ENCODE measurements at places on chromosomes 11 and 22.

DNA sequence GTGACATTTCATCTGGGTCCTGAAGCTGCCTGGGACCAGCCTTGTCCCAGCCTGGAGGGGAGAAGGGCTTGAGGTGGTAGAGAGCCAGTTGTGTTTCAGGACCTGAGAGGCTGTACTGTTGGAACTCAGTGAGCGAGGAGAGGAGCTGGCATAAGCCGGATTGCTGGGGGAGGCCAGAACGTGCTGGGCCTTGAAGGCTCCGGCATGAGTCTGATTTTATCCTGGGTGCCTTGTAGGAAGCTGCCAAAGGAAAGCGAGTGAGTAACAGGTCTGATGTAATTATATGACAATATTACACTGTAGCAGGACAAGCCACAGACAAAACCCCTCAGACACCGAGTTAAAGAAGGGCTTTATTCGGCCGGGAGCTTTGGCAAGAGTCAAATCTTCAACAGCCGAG is 17.2 kb downstream of the AP2A2 start:
- no peak for DNase-seq

DNA sequence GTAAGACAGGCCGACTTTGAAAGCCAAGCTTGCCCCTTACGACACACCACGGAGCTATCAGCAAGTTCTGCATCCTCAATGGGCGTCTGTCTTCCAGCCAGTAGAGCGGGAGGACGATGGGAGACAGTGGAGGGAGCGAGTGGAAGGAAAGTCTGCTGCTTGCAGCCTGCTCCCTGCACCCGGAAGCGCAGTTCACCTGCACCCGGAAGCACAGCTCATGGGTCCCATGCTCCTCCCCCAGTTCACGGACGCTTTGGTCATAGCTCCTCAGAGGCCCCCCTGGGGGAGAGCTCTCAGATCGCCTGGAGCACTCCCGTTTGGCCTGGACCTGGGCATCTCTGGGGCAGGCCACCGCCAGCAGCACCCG is 51.3 kb downstream of the FBLN1 start:
- no peak for DNase-seq

- DNase-seq: peak; percentile 80
Measured at GRCh38 chr22:38214302-38215056, 12.7 kb downstream of the MAFF start.

GRCh38 chr11:32388871-32389770 is 46.2 kb downstream of the WT1 start:
- DNase-seq: no peak

GRCh38 chr11:22433094-22433455 is 94.9 kb downstream of the SLC17A6 start:
- DNase-seq: no peak

- no peak for DNase-seq
Measured at GRCh38 chr11:130847517-130847916, 68.8 kb downstream of the SNX19 start.

DNA sequence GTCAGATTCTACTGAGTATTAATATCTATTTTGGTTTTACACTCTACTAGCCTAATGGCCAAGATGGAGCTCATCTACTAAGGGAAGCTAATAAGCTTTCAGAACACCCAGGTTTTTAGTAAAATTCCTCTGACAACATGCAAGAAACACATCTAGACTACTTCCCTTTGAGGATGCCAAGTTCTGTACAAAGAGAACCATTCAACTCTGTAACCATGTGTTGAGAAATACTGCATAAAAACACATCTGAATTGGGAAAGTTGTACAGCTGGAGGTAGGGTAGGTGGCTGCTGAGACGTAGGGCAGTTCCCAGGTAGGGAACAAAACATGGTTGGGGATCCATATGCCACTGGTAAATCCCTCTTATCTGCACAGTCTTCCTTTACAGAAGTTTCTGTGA is 66.2 kb downstream of the SC5D start:
- no peak for DNase-seq

DNA sequence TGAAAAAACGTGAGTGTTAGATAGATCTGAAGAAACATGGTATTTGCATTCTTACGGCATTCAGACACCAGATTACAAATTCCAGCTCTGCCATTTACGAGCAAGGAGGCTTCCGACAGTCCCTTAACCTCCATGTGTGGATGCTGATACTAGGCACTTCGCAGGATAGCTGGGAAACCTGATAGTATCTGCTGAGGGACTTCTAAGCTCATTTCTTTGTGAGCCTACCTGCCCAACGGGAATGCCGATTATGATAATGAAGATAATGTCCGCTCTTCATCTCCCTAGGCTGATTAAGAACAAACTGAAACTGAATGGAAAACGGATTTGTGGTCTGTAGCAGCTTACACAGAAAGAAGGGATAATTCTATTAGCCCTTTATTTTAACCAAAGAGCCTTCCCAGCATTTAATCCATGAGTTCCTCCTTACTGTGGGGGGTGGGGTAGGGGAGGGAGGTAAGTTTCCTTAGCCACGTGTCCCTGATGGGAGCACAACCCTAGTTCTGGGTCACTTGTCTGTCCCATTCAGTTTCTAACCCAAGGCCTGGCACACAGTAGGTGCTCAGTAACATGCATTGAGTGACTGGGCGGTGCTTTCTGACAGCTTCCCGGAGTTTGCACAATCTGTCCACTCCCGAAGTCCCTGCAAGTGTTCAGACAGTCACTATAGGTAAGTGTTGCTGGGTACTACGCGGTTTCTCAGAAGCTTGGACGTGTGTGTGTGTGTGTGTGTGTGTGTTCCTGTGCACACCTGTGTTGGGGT is 39.2 kb downstream of the CD6 start:
- no peak for DNase-seq

DNA sequence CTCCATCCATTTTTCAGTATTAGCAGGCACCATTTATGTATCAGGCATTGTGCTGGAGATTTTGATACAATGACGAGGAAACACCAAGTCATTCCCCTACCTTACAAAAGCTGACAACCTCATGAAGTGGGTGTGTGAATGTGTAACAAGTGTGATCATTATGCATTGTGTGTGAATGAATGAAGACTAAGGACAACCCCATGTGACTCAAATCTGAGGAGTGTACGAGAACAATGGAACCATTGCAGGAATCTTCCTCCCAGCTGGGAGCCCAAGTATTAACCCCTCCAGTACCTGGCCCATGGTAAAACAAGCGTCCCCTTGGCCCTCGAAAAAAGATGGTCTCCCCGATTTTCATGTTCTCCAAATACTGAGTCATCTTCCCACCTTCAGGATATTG is 4.4 kb downstream of the CYB5R2 start:
- DNase-seq: no peak

- DNase-seq: no peak
Measured at GRCh38 chr11:110472858-110473257, 43.1 kb downstream of the FDX1 start.

- no peak for DNase-seq
Measured at GRCh38 chr22:46105494-46106278, 44.6 kb upstream of the PPARA start.

GRCh38 chr22:44131412-44131811 is 49.3 kb upstream of the PARVG start:
- DNase-seq: no peak

- no peak for DNase-seq
Measured at GRCh38 chr11:12243911-12244550, 133.3 kb upstream of the PARVA start.

DNA sequence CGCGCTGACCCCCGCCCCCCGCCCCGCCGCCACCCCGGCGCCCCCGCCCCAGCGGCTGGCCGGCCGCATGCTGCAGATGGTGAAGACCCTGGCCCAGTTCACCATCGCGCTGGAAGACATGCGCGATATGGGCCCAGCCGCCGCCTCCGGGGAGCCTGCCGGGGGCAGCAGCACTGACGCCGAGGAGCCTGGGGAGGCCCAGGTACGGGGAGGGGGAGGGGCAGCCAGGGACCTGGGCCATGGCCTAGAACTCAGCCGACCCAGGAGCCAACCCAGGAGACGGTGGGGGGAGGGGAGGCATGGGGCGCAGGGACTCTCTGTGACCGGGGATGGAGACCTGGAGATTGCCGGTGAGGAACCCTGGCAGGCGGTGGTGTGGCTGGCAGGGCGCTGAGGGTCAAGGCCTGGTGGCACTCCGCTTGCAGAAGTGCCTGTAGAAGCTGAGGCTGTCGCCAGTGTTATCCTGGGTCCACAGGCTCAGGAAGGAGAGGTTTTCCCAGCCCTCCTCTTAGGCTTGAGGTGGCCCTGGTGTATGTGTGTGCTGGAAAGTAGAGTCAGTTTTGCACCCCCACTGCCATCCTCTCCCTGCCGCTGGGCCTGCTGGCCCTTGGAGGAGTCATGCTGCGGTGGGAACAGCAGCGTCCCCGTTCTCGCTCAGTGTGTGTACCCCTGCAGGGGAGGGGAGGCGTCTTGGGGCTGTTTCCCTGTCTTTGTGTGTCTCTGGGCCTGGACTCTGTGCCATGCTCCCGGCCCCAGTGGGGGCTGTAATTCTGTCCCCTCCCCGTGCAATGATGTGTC is 32.9 kb upstream of the RELT start:
- no peak for DNase-seq

- no peak for DNase-seq
Measured at GRCh38 chr11:445765-446588, 4.1 kb upstream of the PTDSS2 start.

GRCh38 chr11:130070109-130070845 is 583 bp downstream of the APLP2 start:
- peak; percentile 74 for DNase-seq

- no peak for DNase-seq
Measured at GRCh38 chr11:110289472-110289871, 6.9 kb downstream of the RDX start.

DNA sequence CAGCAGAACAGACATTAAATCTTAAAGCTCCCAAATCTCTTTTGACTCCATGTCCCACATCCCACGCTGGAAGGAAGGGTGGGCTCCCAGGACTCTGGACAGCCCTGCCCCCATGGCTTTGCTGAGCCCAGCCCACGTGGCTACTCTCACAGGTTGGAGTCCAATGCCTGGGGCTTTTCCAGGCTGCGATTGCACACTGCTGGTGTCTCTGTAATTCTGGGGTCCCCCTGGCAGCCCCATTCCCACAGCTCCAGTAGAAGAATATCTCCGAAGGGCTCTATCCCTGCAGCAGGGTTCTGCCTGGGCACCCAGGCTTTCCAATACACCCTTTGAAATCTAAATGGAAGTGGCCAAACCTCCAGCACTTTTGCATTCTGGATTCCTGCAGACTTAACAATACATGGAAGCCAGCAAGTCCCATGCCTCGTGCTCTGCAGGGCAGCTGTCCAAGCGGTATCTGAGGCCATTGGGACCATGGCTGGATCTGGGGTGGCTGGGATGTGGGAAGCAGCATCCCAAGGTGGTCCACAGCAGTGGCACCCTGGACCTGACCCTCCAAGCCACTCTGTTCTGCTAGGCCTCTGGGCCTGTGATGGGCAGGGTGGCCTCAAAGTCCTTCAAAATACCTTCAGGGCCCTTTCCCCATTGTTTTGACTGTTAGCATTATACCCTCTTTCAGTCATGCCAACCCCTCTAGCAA is 47.9 kb upstream of the TH start:
- no peak for DNase-seq

GRCh38 chr22:36234919-36235318 is 4.4 kb downstream of the APOL2 start:
- DNase-seq: peak; percentile 33

DNA sequence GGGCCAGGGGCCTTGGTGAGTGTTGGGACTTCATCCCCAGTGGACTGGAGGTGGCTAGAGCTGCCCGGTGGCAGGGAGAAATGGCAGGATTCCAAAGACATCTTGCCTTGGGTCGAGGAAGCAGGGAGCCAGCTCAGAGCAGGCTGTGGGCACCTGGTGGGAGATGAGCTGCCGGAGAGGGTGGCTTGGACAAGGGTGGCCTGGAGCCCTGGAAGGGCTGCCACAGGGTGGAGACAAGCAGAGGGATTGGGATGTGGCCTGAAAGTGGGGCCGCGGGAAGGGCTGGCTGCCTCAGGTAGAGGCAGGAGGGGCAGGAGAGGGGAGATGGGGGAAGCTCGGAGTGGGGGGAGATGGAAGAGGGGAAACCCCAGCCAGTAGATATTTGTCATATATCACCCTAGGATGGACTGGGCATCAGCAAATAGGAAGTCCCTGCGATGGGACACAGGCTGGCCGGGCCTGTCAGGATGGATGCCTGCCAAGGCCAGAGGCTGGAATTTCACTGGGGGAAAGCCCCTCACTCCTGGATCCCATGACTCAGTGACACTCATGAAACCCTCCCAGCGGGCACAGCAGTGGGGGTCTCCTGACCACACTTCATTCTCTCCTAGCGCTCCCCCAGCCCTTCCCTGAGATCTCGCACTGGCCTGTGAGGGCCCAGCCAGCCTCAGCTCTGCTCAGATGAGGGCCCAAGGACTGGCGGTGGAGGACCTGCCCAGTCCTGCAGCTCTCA is 72.0 kb upstream of the SHISAL1 start:
- no peak for DNase-seq

- no peak for DNase-seq
Measured at GRCh38 chr11:92675303-92675702, 294.1 kb upstream of the MTNR1B start.

- DNase-seq: no peak
Measured at GRCh38 chr11:78019808-78020207, 3.3 kb downstream of the KCTD14 start.

DNA sequence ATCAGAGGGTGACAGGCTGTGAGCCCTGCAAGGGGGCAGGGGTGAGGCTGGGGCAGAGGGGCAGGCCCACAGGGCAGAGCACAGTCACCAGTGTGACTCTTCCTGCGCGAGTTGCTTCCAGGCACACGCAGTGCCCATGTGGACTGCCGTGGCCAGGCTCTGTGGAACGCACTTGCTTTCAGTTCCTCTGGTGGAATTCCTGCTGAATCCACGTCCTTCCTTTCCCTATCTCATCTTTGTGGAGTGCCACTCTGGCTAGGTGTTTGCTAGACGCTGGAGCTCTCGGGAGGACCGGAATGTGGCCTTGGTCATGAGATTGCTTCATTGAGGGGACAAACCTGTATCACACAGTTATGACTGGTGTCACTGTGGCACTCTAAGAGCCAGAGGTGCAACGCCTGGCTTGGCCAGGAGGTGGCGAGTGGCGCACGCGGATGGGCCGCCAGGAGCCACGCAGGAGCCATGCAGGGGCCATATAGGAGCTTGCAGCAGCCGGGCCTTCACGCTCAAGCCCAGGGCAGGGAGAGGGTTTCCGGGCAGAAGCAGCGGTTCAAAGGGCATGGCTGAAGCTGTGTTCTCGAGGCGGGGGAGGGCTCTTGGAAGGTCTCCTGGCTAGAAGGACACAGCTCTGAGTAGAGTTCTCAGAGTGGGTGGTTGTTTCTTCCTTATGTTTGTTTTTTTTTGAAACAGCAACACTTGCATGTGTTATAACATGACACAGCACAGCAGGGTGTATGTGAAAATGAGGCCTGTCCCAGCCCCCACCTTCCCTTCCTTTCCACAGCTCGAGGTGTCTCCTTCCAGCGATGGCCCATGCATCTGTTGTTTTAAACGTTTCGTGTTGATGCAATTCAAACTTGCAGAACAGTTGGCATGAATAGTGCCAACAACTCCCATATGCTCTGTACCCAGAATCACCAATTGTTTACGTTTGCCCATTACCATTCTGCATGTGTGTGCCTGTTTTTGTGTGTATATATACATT is 36.2 kb downstream of the TBC1D22A start:
- DNase-seq: peak; percentile 88

DNA sequence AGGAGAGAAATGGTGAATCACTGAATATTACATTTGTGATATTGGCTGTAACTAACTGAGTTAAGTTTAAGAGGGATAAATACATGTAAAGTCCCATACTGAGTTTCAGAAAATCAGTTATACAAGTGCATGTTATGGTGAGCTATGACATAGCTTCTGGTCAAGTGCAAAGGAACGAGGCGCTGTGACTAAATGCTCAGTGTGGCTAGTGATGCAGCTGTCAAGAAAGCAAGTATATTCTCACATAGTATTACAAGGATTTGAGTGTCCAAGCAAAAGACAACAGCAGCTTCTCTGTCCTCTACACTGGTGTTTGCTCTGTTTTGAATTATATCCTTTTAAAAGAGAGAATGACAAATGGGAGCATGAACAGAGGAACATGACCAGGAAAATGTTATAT is 40.1 kb downstream of the CSRP3 start:
- no peak for DNase-seq
